RWPE2 (cell line): ENCODE measurements at places on chromosomes 1 and 21.
A peak's percentile ranks its signal among the peaks of the same experiment; 100 is the strongest.

DNA sequence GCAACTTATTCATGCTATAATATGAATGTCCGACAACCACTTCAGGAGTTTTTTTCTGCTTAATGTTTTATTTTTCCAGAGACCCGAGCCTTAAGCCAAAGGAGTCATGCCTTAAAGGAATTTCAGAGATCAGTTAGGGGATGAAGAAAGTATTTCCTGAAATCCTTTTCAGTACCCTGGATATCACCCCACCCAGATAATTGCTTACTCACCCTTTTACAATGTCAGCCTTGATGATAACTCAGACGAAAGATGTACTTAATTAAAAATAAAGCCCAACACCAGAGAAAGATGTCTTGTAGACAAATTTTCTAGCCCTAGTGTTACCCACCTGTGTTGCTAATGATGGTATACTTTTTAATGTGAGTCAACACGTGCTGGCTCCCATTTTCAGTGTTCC lies 124.1 kb downstream of the XCL2 start:
- no peak for DNase-seq

- DNase-seq, result no peak
These were observed 48.4 kb upstream of the DNAJC6 start for GRCh38 chr1:65260851-65261473.

DNA sequence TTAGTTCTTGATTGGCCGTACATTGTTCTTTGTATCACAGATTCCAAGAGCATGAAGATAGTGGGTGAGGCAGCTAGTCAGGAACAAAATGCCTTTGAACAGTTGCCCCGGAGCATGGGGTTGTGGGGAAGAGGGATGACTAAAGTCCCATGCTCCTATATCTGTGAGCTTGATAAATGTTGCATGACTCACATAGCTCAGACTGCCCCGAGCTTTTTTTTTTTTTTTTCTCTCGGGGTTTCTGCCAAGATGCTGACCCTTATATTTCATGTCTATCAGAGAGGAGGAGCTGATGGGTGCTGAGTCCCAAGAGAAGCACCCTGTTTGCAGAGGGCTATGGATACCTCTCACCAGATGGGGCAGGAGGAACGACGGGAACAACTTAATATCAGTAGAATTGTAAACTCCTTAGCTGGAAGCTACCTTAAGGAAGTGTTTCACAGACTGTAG lies 40.6 kb downstream of the SRRM1 start:
- DNase-seq, result peak; percentile 88

DNA sequence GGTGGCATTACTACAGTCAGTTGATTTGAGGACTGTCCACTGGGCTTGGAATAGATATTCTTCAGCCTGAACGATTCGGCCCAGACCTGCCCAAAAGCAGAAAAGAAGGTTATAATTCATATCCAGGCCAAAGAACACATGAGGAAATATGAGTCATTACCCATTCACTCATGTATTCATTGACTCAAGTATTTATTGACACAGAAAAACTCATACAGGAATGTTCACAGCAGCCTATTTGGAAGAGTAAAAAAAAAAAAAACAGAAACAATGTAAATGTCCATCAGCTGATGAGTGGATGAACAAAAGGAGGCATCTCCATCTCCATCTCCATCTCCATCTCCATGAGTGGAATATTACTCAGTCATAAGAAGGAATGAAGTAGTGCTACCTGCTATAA lies 15.9 kb downstream of the ZMYND12 start:
- no peak for DNase-seq

- DNase-seq, result no peak
These were observed 13.5 kb downstream of the SHISA4 start for GRCh38 chr1:201902198-201902597.

- DNase-seq, result no peak
These were observed 35.7 kb downstream of the ACP6 start for GRCh38 chr1:147634645-147635044.

- no peak for DNase-seq
These were observed 62.7 kb downstream of the ZC3H11B start for GRCh38 chr1:219550201-219550600.

- no peak for DNase-seq
These were observed 40.6 kb downstream of the MAPKAPK2 start for GRCh38 chr1:206725109-206725963.

DNA sequence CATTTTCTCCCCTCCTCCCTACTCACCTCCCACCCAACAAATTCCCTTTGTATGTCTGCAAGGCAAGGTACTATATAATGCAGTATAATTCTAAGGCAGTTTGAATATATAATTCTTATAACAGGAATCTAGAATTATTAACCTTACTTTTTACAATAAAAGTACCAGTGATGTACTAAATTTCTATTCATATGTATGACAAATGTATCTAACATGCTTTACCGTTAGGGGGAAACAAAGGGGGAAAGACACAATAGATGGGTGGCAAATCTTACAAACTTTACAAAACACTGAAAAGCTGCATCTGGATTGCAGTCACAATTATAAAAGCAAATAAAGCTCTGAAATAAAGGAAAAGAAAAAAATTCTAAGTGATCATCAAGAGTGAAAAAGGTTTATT lies 2.3 kb downstream of the PIK3R3 start:
- no peak for DNase-seq

DNA sequence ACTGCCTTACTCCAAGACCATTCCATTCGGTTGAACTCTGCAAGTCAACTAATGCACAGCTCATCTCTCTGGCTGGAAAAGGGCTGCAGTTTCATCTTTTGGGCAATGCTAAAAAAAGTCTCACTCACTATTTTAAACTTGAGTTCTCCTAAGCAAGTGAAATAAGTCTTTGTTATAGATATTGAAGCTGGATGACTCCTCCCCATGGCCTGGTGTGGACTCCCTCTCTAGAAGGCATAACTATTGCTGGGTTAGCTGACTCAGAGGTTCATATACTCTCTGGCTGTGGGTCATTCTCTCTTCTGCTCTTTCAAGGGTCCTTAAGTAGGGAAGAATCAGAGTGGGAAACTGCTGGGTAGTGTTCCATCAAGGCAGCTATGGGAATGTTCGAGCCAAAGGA lies 88.0 kb downstream of the XCL2 start:
- DNase-seq, result no peak

GRCh38 chr1:9443913-9444445 lies 95.3 kb upstream of the SLC25A33 start:
- DNase-seq, result no peak

DNA sequence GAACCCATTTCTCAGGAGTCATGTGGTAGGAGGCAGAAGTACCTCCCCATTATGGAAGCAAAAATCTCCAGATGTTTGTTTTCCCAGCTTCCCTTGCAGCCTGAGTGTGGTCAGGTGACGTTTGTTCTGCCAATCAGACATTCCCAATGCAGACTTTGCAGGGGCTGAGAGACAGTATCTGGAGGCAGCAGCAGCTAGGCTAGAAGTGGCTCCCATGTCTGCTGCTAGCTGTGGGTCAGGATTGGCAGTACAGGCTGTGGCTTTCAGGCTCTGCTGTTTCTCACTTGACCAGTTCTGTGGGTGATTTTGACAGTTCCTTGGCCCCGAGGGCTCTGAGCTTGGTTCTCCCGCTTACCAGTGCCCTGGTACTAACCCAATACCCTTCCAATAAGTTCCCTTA lies 58.6 kb upstream of the NBPF3 start:
- DNase-seq, result no peak
